ENCODE measurements at places on chromosomes 7 and 10.

GRCh38 chr7:129522088-129522970 is 20.0 kb downstream of the SMKR1 start:
- DNase-seq = no peak

GRCh38 chr10:127694580-127695193 is 42.3 kb upstream of the FOXI2 start:
- DNase-seq = no peak

DNA sequence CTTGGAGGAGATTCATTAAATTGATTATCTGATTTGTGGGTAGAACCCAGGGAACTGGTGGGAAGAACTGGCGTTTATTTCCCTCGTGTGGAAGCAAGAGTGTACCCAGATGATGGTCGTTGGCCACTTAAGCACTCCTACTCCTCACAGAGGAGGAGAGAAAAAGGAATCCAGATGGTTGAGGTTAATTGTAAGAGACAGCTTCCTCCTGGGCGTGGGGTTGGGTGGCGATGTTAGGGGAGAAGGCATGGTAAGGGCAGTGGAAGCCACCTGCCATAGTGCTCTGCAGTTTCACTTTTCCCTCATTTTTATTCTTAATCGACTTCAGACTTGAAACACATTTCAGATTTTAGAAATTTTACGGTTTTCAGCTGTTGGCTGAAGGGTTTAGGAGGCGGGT is 104.1 kb downstream of the DOCK1 start:
- no peak for DNase-seq

GRCh38 chr7:44752822-44753221 is 4.2 kb downstream of the ZMIZ2 start:
- DNase-seq = no peak

DNA sequence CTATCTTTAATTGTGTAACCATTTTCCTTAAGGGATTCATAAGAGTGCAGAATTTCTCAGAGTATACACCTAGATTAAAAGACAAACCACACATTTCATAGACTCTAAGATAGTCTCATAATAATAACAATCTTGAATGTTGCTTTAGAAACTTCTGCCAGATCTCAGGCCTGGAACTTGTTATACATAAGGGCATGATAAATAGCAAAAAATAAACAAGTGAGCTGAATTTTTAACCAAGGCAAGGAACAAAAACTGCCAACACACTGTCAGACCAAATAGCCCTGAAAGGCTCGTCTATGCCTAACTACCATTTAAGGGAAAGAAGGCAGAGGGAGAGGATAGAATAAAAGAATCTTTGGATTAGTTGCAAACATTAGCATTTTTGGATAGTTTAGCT is 65.8 kb upstream of the SEMA3C start:
- DNase-seq = no peak

DNA sequence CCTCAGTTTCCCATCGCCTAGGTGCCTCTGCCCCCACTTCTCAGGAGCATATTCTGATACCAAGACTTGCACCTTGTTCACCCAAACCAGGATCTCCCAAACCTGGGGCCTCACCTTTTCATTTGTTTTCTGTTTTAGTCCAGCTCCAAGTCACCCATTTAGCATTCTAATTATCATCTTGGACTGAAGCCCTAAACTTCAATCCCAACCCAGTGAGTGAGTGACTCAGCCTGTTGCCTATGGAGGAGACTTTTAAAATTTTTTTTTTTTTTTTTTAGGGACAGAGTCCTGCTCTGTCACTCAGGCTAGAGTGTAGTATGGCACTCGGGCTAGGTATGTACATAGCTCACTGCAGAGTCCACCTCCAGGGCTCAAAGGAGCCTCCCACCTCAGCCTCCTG is 378.9 kb upstream of the AUTS2 start:
- no peak for DNase-seq

DNA sequence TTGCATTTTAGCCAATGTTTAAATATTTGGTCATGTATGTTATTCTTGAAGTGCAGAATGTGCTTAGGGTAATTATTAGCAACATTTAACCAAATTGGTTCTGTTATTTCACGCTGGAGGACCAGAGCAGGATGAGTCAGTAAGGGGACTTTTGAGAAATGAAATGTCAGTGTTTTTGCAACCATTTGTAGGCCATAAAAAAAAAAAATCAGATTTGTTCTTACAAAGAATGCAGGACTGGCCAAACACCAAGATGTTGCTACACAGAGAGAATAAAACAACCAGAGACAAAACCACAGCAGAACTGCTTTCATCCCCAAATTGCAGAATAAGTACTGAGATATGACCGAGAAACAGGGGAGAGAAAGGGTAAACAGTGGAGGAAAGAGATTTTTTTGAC is 62.1 kb downstream of the TPST1 start:
- peak; percentile 89 for DNase-seq

- no peak for DNase-seq
Measured at GRCh38 chr10:47051741-47052238, 140.6 kb downstream of the PTPN20 start.

GRCh38 chr7:78222001-78222751 is 423.6 kb downstream of the PHTF2 start:
- DNase-seq = peak; percentile 69

GRCh38 chr7:30062587-30062986 is 34.4 kb downstream of the PLEKHA8 start:
- no peak for DNase-seq

GRCh38 chr7:99728615-99729014 is 6.4 kb downstream of the CYP3A7 start:
- DNase-seq = no peak

GRCh38 chr10:22049635-22050034 is 46.1 kb upstream of the DNAJC1 start:
- no peak for DNase-seq

- no peak for DNase-seq
Measured at GRCh38 chr7:129536323-129536722, 34.0 kb downstream of the SMKR1 start.

DNA sequence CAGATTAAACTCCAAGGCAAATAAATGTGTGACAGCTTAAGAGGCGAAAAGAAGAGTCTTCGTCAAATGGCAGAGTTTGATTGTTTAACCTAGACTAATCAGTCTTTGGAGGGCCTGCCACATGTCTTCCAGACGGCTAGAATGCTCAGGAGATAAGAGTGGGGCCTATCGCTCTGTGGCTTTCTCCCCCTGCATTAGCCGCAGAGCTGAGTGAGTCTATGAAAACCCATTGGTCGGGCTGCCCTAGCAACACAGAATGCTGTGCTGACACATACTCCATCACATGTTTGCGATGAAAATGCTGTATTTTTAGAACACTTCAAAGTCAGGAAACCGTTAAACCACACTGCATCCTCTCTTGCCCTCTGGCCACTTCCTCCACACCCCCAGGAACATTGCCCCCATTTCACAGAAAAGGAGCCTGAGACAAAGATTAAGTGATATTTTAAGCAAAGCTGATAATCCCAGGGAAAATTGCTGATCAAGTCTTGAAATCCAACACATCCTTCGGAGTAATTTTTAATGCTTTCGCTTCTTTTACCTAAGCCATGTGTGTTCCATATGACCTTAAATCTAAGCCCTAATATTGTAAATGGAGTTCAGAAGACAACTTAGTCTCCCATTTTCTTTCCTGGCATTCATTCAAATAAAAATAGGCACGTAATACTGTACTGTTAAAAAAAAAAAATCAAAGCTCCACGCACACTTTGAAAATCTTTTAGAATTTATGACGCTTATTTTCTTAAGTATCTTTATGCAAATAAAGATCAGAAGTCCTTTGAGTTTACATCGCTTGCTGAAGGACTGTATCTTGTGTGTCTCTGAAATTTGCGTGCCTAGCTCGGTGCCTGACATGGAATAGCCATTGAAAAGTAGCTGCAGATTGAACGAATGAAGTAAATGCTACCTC is 161.2 kb downstream of the CELF2 start:
- DNase-seq = peak; percentile 50

GRCh38 chr10:128556182-128557110 is 430.2 kb upstream of the MKI67 start:
- DNase-seq = no peak

DNA sequence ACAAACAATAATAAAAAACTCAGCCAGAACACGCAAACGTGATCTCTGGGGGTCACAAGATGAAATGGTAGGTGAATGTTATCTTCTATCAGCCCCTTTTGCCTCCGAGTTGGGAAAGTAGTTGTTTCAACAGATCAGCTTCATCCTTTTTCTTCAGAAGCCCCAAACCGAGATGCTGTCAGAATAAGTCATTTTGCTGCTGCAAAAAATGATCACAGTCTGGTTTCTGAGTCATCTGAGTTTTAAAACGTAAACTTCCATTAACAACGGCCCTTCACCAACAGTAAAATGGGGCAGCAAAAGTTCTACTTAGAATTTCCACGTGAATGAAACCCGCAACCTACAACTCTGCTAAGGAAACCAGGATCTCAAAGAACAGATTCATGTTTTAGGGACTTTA is 44.9 kb downstream of the JCAD start:
- no peak for DNase-seq

DNA sequence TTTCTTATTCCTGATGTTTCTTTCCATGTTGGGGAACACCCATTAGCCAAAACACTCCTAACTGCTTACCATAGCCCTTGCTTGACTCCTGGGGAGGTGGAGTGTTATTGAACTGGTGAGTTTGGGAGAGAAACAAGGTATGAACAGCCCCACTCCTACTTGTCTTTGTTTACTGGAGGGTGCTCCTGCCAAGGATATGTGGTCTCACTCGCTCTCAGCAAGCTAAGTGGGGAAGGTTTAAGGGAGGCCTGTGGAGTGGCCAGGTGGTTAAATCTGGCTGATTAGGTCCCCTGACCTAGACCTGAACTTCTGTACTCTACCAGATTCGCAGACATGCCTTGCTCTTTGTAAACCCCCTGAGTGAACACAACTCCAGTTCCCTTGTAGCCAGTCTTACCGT is 300.1 kb downstream of the PTEN start:
- DNase-seq = no peak

DNA sequence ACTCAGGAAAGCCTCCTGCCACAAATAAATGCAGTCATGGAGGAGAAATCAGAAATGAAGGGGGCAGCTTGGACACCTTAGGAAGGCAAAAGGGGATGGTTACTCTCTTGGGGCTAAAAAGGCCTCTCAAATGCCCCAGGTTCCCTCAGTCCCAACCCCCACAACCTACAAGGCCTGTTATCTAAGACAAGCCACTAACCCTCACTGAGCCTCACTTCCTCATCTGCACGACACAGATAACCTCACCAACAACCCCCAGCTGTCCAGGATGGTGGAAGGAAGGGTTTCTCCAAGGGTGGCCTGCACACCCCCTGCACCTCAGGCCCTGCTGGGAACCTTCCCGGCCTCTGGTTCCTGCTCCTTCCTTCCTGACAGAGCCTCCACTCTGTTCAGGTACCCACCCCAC is 29.2 kb downstream of the SORBS1 start:
- no peak for DNase-seq

GRCh38 chr7:8255680-8256655 is 6.0 kb downstream of the ICA1 start:
- DNase-seq = no peak

DNA sequence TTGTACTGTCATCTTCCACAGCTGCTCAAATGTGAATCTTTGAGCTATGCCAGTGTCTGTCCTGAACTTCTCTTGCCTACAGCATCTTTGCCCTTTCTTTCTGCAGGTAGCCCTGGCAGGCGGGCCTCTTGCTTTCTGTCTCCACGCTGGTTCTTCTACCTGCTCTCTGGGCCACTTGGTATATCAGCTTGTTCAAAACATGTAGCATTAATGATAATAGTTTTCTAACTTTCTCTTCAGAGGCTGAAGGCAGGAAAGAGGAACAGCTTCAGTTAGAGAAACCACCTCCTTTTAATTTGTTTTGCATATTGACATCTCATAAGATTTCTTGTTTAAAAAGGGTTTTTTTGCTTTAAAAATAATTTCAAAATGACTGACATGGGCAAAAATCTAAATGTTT is 923 bp upstream of the FGL2 start:
- DNase-seq = no peak

GRCh38 chr7:55251313-55251712 is 113.8 kb upstream of the LANCL2 start:
- no peak for DNase-seq

GRCh38 chr7:23283086-23283485 is 16.1 kb upstream of the MALSU1 start:
- DNase-seq = no peak

- DNase-seq = no peak
Measured at GRCh38 chr10:109922358-109922975, 844 bp downstream of the XPNPEP1 start.

DNA sequence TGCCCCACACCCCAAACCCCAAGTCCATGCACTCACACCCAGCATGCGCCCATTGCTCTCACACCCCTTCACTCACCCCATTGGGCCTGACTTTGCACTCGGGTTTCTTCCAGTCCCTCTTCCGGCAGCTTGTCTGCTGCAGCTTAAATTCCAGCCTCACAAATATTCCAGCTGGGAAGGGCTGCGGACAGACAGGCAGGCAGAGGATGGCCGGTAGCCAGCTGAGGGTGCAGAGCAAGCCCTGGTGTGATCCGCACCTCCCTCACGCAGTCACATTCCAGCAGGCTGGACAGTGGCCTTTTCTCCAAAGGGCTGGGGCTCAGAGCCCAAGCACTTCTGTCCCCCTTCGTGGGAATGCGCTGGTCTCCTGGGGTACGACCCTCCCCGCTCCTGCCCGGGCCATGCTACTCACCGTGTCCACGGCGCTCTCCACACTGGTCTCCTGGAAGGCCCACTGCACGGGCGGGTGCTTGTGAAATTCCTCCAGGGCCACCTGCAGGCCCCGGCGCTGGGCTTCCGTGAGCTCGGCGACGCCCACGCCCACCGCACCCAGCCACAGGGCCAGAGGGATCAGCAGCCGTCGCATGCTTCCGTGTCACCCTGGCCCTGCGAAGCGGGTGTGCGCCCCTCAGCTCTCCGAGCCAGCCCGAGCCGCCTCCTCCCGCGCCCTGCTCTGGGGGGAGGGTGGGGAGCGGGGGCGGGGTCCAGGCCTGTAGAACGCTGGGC is 1.2 kb downstream of the RARRES2 start:
- no peak for DNase-seq

DNA sequence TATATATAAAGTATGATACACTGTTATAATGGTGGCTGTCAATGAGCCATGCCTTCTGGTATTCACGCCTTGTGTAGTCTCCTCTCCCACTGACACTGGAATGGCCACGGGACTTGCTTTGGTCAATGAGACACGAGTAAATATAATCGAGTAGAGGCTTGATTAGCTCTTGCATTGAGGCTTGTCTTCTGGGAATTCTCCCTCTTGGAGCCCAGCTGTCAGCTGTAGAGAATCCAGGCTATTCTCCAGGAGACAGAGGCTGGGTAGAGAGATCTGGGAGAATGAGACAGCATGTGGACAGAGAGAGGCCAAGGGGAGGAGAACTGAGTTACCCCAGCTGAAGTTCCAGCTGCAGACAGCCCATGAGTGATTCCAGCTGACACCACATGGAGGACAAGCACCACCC is 25.2 kb upstream of the PLCE1 start:
- DNase-seq = no peak

GRCh38 chr10:28664369-28664740 is 13.0 kb upstream of the BAMBI start:
- no peak for DNase-seq

- no peak for DNase-seq
Measured at GRCh38 chr7:148556892-148557291, 33.7 kb upstream of the C7orf33 start.

GRCh38 chr7:114851406-114852061 is 70.4 kb upstream of the MDFIC start:
- DNase-seq = no peak

- DNase-seq = no peak
Measured at GRCh38 chr7:2638224-2638991, 6.6 kb downstream of the TTYH3 start.

- no peak for DNase-seq
Measured at GRCh38 chr7:117805241-117805640, 68.0 kb downstream of the CTTNBP2 start.

All from BJ (cell line).